Stimulated activated CD4-positive, alpha-beta T cell treated with anti-CD3 and anti-CD28 coated beads, TNF-alpha, amount 100 ng/mL, for 24 hours (primary cell): ENCODE measurements at places on chromosomes 4 and X.
A peak's percentile ranks its signal among the peaks of the same experiment; 100 is the strongest.

DNA sequence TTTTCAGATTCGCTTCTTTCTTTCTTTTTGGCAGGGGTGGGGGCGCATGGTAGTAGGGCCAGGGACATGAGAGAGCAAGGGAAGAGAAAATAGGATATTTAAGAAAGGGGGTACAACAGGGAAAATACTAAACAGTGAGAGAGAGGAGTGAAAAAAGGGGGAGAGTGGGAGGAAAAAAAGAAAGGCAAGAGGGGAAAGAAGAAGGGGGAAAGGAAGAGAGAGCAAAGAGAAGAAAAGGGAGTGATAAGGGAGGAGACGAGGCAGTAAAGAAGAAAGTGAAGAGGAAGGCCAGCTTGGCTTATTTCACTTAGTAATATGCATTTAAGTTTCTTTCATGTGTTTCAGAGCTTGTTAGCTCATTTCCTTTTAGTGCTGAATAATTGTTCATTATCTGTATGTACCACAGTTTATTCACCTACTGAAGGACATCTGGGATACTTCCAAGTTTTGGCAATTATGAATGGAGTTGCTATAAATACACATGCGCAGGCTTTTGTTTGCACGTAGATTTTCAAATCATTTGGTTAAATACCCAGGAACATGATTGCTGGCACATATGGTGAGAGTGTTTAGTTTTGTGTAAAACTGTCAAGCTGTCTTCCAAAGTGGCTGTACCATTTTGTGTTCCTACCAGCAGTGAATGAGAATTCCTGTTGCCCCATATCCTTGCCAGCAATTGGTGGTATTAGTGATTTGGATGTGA lies 37.3 kb downstream of the CASP6 start:
- DNase-seq = no peak

DNA sequence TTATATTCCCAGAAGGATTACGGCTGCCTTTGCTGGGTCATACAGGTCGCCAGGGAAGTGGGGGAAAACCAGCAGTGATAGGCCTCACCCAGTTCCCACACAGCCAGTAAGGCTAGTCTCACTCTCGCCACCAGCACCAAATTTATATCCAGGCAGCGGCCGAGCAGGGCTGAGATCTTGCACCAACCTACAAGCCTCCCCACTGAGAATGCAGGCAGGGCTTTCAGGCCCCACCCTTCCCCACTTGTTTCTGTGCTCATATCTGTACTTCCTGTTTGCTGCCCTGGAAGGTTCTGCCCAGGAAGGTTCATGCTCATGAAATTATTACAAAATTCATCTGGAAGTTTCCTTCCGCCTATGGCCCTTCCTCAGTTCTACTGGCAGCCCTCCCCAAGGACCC lies 179.7 kb downstream of the STIM2 start:
- no peak for DNase-seq

- no peak for DNase-seq
Measured at GRCh38 chrX:126177133-126177840, 11.2 kb upstream of the DCAF12L2 start.

DNA sequence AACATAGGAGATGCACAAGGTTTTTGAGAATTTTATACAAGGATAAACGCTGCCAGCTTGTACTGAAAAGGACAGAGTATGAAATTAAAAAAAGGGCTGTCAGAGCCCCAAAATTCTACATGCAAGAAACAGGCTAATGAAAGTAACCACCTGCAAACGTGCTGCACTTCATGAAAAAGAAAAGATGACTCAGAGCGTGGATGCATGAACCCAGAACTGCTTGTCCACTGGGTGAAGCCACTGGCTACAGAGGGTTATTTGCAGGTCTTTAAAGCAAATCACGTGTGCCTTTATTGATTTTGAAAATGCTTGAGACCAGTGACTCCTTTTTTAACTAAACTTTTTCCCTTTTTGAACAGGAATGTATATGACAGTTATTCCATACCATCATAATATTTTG lies 25.3 kb upstream of the FRMD7 start:
- DNase-seq = no peak

DNA sequence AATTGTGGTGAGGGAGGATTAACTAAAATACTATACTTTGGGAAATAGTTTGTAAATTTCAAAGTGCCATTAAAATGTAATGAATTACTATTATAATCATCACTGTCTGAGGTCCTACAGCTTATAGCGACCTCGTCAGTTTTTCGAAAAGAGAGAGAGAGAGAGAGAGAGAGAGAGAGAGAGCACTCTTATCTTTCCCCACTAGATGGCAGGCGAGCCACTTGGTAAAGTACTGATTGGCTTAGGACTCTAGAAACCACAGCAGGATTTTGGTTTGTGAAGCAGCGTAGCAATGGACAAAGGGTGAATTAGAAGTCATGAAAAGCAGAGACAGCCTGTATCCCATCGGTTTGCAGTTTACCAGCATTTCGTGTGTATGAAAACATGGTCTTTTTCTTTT lies 52.5 kb downstream of the LINC00632 start:
- DNase-seq = peak; percentile 7

- DNase-seq = no peak
Measured at GRCh38 chr4:124666496-124666895, 46.0 kb downstream of the ANKRD50 start.

GRCh38 chr4:123319639-123320038 lies 77.0 kb upstream of the SPRY1 start:
- DNase-seq = no peak

- DNase-seq = no peak
Measured at GRCh38 chr4:106454021-106454420, 85.4 kb upstream of the GIMD1 start.

GRCh38 chrX:103063918-103064434 lies at the start of gene BEX1:
TSS of gene BEX1 (minus strand) at chrX:103064171. CDS start at chrX:103063274, 897 bp downstream.
- DNase-seq = no peak

DNA sequence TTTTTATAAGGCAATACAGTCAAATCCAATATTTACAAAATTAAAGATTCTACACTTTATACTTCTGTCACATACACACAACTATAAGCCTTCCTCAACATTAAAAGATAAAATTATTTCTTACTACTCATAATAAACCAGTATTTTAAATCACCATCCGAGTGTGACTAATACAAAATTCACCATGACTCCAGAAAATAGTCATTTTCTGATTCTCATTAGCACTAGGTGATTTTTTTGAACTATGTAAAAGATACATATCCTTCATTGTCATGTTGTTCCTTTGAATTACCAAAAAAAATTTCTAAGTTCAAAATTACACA lies 646 bp upstream of the SLC7A11 start:
- DNase-seq = no peak

- no peak for DNase-seq
Measured at GRCh38 chr4:2685541-2685940, 70.6 kb downstream of the TNIP2 start.

DNA sequence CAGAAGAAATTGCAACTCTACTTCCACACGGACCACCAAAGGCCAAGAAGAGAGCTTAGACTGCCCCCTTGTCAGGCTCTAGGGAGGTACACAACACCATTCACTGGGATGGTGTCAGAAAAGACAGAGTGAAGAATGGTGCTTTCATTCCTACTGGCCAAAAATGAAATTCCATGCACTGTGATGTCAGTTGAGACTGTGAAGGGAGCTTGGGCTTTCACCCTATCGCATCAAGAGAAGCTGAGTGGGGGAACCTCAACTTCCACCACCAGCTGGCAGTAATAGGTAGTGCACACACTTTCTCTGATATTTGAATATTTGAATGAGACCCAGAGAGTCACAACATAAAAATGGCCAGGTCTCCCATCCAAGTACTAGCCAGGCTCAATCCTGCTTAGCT lies 65.9 kb downstream of the ZNF711 start:
- DNase-seq = no peak

DNA sequence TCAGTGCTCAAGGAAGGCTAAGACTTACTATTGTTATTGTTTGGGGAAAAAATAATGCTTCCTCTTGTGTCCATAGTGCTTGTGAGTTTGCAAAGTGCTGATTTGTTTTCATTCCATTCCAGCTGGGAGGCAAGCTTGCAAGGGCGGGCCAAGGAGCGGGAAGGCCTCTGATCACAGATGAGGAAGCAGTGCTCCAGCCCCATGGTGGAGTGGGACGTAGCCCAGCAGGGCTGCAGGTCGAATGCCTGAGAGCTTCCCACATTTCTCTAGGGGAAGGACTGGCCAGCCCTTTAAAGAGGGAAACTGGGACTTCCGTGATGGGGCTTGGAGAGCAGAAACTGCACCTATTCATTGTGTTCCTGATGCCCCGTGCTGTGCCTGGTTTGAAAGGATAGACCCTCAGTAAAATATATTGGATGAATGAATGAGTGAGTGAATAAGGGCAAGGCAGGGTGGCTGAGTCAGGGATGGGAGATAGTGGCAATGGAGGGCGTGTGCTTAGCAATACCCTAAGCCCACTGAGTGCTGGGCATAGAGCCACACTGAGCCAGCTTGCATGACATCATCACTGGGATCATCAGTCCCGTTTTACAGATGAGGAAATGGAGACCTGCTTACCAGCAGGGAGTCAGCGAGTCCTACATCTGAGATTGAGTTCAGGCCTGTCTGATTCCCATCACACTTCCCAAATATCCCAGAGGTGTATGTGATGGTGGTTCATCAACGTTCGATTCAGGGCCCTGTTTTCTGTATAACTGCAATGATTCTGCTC lies 17.9 kb upstream of the NSG1 start:
- DNase-seq = no peak

- DNase-seq = no peak
Measured at GRCh38 chr4:24116107-24116506, 226.3 kb upstream of the PPARGC1A start.

DNA sequence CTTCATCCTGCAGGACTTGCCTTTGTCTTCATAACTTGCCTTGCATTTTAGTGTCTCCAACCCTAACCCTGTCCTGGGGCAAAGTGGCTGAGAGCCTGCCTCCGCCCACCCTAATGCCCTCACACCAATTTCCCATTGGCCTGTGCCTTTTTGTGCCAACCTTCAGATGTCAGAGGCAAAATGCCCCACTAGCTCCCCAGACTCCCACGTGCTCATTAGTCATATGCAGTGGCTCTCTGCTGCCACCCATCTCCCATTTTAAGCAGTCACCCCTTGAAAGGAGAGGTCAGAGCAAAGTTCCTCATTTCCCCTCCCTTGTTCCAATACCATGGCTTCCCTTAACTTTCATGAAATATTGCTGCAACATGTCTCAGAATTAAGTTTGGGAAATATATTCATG lies 74.8 kb upstream of the PASD1 start:
- no peak for DNase-seq

GRCh38 chr4:133592106-133592505 lies 443.0 kb downstream of the PCDH10 start:
- DNase-seq = no peak

DNA sequence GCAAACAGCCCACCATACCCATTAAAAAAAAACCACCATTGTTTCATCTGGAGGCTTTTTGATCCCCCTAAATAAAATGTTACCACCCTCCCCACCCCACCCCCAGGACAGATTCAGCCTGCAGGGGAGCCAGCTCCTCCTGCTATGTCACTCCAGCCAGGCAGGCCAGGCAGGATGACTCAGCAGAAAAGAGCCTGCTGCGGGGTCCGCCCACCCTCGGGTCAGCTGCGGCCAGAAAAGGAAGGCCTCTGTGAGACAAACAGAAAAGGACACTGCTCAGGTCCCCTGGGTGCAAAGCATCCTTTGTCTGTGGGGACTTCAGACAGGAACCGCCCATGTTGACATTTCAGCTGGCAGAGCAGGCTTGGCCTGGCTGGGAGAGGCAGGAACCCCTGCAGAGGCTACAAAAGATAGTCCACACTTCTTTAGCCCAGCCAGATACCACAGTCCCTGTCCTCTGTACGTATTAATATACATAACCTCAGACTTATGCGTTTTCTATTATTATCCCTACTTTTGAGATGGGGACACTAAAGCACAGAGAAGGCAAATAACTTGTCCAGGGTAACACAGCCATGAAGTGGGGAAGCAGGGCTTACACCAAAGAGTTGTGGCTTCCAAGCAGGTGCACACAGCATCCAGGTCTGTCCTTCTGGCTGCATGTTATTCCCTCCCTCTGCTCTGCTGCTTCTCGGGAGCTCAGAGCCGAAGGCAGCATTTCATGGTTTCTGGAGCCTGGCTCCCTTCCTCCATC lies 147.7 kb downstream of the CPEB2 start:
- no peak for DNase-seq

DNA sequence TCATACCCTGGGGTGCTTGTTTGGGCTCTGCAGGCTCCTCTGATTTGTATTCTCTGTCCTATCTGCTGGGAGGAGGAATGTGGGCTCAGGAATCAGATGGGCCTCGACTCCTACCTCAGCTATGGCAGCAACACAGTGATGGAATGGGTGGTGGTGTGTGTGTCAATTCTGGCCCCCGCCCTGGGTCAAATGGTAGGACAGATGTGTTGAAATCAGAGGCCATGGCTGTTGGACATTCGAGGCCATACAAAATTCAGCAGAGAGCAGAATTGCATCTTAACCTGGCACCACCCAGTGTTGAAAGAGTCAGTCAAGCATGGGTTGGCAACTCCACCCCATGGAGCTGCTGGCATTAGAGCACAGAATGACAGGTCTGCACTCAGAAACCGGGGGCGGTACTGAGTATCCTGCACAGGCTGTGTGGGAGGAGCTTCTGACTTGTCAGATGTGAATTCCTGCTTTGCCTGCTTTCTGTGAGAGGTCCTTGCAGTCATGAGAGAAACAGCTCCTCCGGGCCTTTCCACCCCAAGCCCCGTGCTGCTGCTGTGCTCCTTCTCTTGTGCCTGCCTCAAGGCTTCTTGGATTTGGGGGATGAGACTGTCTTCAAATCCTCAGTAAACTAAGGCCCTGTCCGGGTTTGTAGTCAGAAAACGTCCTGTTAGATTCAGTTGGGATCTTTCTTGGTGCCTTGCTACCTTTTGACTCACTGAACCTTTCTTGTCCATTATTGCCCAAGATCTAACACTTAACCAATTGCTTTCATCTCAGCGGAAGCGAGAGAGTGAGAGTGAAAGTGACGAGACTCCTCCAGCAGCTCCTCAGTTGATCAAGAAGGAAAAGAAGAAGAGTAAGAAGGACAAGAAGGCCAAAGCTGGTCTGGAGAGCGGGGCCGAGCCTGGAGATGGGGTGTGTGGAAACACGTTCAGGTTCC lies 13.0 kb downstream of the DKC1 start:
- DNase-seq = no peak

GRCh38 chr4:80215449-80216052 lies 18.2 kb downstream of the PRDM8 start:
- DNase-seq = no peak

DNA sequence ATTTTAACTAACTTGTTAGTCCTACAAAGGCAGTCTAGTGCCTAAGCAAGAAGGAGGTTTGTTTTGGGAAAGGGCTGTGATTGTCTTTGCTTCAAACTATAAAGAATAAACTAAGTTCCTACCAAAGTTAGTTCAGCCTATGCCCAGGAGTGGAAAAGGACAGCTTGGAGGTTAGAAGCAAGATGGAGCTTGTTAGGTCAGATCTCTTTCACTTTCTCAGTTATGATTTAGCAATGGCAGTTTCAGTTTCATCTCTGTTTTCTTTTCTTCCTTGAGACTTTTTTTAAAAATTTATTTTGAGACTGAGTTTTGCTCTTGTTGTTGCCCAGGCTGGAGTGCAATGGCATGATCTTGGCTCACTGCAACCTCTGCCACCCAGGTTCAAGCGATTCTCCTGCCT lies 82.9 kb upstream of the NLGN4X start:
- DNase-seq = no peak
